ENCODE measurements at places on chromosomes 12 and 14.
A peak's percentile ranks its signal among the peaks of the same experiment; 100 is the strongest.

- DNase-seq = no peak
Measured at GRCh38 chr12:107509421-107509820, 176.2 kb upstream of the PWP1 start.

- DNase-seq = no peak
Measured at GRCh38 chr14:105867961-105868599, 341.7 kb downstream of the TMEM121 start.

DNA sequence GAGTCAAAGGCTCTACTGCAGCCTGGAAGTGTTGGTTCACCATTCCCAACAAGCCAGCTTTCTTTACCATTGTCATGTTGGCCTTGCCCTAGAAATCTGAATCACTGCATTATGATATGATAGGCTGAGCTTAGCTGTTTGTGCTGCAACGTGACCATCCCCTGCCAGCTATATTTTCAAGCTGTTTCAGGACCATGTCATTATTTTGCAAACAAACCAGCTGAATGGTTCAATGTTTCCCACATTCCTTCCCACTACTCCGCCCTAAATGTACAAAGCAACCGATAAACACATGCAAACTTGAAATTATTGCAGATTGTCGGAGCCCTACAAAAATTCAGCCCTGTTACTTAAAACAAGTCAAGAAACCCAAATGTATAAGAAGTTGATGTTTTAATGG lies 136.1 kb downstream of the KICS2 start:
- no peak for DNase-seq

DNA sequence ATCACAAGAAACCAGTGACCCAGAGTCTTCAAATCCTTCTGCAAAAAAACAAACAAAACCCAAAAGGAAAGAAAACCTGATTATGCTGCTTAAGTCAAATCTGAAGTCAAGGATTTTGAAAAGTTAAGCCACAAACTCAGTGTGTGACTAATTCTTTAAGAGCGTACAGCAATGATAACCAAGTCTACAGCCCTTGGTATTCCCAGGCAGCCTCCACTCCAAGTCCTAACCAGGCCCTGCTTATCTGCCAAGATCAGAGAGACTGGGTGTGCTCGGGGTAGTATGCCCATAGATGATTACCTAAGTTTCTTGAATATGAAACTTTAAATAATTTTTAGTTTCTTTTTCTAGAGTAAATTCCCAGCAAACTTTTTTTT lies 13.1 kb downstream of the PGAM5 start:
- DNase-seq = no peak

DNA sequence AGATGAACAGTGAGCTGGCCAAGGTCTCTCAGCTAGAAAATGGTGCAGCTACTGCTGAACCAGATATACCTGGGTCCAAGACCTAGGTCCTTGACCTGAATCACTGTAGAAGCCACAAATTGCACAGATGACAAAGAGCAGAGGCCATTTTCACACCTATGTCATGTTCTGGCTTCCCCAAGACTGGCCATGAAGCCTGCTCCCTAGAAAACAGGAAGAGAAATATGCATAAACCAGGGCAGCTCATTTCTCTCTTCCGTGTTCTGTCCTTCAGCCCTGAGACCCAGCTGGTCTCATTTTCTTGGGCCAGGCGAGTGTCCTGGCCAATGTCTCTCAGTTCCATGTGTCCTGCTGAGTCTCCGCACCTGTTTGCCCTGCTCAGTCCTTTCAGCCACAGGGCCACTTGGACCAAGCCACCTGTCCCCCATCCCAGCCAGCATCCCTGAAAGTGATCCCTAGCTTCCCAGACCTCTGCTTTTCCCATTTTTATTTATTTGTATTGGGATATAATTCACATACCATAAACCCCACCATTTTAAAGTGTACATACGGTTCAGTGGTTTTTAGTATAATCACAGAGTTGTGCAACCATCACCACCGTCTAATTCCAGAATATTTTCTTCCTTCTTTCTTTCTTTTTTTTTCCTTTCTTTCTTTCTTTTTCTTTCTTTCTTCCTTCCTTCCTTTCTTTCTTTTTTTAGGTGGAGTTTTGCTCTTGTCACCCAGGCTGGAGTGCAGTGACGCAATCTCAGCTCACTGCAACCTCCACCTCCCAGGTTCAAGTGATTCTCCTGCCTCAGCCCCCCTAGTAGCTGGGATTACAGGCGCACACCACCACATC lies 27.0 kb downstream of the P2RX7 start:
- no peak for DNase-seq

DNA sequence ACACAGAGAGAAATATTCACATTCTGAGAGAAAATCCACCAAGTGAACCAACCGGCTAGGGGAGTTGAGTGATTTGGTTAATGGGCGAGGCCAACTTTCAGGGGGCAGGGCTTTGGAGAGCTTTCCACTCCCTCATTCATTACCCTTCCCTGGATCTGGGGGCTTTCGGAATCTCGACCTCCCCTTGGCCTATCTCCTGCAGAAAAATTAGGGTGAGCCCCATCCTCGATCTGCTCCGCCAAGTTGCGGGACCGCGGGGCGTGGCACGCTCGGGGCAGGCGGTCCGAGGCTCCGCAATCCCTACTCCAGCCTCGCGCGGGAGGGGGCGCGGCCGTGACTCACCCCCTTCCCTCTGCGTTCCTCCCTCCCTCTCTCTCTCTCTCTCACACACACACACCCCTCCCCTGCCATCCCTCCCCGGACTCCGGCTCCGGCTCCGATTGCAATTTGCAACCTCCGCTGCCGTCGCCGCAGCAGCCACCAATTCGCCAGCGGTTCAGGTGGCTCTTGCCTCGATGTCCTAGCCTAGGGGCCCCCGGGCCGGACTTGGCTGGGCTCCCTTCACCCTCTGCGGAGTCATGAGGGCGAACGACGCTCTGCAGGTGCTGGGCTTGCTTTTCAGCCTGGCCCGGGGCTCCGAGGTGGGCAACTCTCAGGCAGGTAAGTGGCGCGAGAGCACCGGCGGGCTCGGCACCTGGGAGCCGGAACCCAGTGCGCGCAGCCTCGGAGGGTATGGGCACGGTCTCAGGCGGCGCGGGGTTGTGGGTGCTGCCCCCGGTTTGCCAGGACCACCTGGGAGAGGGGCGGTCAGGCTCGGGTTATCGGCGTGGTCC lies at the start of gene ERBB3:
ERBB3 (plus strand) TSS at position 443 of the 833 bp plus-strand sequence; CDS start at position 579, 136 bp downstream.
- DNase-seq = peak; percentile 59

DNA sequence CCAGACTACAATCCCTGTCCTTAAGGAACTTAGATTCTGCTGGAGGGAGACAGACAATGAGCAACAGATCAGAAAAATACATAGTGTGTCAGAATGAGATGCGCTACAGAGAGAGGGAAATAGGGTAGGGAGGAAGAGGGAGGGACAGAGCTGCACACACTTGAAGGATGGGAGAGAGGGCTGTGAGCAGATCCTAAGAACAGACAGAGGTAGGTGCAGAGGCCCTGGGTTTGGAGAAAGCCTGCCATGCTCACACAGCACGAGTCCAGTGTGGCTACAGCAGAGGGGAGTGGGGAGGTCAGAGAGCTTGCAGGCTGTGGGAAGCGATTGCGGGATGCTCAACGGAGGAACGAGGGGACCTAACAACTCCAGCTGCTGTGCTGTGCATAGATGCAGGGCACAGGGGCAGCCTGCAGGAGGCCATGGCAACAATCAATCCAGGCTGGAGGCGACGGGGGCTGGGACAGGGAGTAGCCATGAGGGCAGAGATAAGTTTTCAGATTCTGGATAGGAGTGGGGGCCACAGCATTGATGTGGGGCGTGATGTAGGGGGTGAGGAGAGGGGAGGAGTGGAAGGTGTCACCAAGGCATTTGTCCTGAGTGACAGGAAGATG lies 20.7 kb downstream of the FAIM2 start:
- no peak for DNase-seq

GRCh38 chr12:83335748-83336147 lies 649.0 kb downstream of the TMTC2 start:
- no peak for DNase-seq

- DNase-seq = no peak
Measured at GRCh38 chr14:70527501-70528105, 7.2 kb downstream of the ADAM20 start.

- no peak for DNase-seq
Measured at GRCh38 chr12:96445691-96446583, 43.4 kb upstream of the CFAP54 start.

DNA sequence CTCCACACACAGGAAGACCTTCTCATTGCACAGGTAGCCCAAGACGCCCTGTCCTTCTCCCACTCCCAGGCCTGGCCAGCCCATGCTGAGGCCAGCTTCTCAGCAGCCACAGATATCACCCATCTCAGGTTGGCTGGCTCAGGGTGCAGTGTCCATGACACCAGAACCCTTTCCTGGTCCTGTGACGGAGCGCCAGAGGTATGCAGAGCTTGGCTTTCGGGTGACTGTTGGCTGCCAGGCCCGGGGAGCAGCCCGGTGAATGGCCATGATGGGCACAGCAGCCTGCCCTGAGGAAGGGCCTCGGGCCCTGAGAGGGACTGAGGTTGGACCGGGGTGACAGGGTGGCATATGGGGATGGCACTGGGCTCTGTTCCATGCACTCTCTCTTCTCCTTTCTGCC lies 173.4 kb downstream of the TSPAN9 start:
- no peak for DNase-seq

DNA sequence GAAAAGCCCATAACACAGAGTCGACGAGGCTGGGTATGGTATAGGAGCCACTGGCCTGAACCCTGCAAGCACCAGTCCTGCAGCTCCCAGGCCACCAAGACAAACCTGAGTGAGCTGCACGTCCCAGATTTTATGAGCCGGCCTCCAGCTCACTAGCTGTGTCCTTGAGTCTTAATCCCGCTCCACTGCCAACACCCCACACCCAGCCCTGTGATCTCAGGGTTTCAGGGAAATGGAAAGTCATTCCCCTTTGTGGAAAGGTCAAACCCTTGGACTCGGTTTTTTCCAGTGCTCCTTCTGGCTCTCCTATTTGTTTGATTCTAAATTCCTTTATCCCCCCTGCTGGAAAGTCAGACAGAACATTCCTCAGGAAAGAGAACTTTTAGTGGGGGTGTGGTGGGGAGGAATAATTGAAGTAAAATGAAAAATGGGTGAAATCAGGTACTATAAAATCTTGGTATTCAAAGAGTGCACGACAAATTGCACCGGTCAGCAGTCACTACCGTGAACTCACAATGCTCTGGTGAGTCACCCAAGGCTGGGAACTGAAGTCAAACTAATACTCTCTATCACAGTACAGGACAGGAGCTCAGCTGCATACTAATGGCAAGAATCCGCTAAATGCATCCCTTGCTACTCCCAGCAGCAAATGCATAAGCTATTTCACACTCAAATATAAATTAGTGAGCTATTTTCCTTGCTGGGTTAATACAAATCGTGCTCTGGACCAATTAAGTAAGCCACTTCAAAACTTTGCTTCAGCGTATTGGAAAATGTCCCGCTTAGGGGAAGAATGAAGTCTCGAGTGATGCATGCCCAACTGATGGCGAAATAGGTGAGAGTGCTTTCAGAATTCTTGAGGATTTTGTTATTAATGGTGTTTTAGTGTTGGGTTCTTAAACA lies 9.0 kb downstream of the PITPNM2 start:
- DNase-seq = no peak

DNA sequence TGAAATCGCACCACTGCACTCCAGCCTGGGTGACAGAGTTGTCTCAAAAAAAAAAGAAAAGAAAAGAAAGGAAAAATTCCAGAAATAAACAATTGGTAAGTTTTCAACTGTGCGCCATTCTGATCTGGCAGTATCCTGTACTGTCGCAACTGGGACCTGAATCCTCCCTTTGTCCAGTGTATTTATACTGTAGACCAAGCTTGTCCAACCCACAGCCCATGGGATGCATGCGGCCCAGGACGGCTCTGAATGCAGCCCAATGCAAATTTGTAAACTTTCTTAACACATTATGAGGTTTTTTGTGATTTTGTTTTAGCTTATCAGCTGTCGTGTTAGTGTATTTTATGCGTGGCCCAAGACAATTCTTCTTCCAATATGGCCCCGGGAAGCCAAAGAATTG lies 84.7 kb downstream of the TMCC3 start:
- no peak for DNase-seq

GRCh38 chr14:62614122-62614521 lies 431.1 kb downstream of the KCNH5 start:
- no peak for DNase-seq

GRCh38 chr14:64324895-64325294 lies 30.7 kb upstream of the ESR2 start:
- DNase-seq = no peak

DNA sequence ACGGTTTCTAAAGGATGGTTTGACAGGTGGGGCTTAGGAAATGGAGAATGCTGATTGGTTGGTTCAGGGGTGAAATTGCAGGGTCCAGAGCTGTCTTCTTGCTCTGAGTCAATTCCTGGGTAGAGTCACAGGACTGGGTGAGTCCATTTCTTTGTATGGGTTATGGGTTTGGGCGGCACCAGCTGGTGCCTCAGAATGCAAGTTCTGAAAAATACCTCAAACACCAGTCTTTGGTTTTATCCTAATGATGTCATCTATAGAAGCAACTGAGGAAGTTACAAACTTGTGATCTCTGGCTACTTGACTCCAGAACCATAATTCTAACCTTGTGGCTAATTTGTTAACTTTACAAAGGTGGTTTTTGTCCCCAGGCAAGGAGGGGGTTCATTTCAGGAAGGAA lies 47.6 kb upstream of the EIF5 start:
- no peak for DNase-seq

DNA sequence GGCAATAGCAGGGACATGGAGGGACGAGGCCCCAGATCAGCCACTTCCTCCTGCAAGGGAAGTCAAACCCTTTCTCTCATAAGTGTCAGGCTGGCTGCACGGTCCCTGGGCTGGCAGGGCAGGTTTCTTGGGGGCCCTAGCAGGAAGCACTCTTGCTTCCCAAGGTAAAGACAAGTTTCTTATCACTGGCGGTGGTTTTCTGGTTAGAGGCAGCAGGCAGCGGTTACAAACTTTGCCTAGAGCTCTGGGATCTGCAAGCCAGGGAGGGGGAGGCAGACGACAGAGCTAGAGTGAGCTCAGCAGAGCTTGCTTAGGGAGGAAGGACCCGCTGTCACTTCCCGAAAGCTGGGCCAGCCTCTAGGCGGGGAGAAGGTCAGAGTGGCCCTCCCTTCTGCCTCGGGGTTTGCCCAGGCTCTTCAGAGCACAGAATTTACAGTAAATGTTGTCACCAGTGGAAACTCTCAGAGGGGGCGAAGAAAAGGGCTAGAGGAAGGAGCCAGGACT lies 20.4 kb downstream of the BATF start:
- DNase-seq = no peak

- DNase-seq = no peak
Measured at GRCh38 chr12:51948066-51948465, 3.4 kb upstream of the ACVR1B start.

DNA sequence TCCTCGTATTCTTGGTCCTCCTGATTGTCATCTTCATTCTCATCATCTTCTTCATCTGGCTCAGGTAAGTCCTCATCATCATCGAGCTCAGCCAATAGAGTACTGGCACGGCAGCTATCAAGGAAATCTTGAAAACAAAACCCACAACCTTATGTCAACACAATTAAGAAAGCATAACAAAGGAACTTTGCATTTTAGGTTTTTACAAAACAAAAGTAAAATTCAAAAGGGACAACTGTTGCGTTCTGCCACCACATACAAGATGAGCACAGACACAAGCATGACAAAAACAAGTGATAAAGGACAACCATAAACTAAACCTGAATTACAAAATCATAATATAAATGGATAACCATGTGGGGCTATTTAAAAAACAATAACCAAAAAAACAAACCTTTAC lies 84.7 kb downstream of the HECTD1 start:
- DNase-seq = no peak

Measured in cortex of kidney (tissue), 1 donor.